ENCODE measurements at places on chromosomes 5 and 9.

GRCh38 chr9:38071470-38072134 is 2.6 kb upstream of the SHB start:
- no peak for DNase-seq

GRCh38 chr9:100714372-100715099 is 136.7 kb downstream of the CAVIN4 start:
- DNase-seq, result no peak

- no peak for DNase-seq
These were observed 904 bp downstream of the GDNF start for GRCh38 chr5:37838933-37839341.

DNA sequence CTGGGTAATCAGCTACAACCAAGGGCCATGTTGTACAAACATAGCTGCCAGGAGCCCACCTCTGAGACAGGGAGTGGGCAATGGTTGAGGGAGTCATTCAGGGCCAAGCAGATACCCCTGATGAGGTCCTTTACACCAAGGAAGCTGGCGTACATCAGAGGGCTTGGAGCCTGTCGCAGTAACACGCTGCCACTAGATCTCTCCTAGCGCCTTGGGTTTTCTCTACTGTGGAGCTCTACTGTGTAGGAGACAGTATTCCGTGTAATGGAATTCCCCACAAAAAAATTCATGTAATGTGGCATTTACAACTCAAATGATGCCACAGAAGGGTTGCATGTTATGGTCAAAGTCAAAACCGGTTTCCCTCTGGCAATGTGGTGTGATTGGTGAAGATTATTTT is 41.4 kb upstream of the CRB2 start:
- DNase-seq, result no peak

GRCh38 chr5:138508958-138509357 is 34.1 kb downstream of the ETF1 start:
- no peak for DNase-seq

- DNase-seq, result no peak
These were observed 244.6 kb downstream of the RAB3C start for GRCh38 chr5:58827463-58827862.

GRCh38 chr5:133396187-133396741 is 216.1 kb downstream of the FSTL4 start:
- no peak for DNase-seq

DNA sequence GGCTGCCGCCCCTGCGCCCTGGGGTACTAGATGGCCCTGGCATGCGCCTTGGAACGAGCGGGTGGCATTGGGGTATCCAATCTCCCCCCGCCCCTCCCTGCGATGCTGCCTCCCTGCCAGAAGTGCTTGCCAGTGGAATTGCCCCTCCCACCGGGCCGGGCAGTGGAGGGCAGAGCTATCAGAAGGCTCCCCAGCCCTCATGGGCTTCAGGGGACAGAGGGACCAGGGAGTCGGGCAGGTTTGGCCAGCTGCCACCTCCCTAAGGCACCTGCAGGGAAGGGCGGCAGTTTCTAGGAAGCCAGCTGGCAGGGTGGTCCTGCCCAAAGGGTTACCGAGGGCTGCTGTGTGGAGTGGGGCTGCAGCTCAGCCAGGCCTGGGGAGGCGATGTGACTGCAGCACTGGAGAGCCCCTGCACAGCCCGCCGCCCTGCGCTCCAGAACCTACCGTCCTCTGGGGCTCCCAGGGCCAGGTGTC is 52.8 kb upstream of the EGFL7 start:
- no peak for DNase-seq

DNA sequence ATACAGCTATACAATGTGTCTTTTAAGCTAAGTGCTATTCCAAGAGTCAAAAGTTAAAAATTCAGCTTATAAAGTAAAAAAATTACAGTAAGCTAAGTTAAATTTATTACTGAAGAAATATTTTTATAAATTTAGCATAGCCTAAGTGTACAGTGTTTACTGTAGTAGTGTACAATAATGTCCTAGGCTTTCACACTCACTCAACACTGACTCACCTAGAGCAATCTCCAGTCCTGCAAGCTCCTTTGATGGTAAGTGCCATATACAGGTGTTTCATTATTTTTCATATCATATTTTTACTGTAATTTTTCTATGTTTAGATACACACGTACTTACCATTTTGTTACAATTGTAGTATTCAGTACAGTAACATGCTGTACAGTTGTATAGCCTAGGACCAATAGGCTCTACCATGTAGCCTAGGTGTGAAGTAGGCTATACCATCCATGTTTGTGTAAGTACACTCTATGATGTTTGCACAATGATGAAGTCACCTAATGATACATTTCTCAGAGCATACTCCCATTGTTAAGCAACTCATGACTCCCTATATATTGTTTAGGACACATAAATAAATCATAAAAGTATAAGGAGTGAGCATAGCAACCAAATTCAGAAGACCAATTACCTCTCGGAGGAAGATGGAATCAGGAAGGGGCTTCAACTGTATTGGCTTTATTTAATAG is 165.1 kb upstream of the SLC30A5 start:
- DNase-seq, result no peak

DNA sequence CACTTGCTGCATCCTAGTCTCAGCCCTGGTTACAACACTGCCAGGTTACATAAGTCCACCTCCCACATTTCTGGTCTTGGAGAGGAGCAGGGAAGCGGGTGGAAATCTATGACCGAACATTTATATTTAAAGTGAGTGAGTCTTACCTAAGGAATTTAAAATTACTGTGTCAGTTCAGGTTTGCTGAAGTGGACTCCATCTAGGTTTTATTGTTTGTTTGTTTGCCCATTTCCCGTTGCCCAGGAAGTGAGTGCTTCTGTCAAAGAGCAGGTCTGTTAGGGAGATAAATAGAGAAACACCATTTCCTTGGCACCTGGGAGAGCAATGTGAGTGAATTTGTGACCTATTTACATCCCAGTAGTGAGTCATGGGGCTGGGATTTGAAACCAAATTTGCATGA is 179.5 kb downstream of the KIF4B start:
- no peak for DNase-seq

DNA sequence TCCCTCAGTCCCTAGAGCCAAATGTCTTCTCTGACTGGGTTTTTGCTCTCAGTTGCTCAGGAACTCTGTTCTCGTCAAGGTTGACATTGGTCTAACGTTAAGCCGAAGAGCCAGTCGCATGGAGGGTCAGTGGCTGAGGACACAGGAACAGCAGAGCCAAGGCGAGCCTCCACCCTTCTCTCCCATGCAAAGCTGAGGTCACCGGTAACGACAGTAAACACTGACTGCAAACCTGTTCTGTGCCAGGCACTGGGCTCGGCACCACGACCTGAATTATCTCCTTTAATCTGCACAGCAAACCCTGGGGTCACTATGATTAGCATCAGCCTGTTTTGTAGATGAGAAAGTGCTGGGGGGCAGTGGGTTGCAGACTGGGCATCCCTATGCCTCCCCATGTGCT is 171.0 kb downstream of the COL23A1 start:
- DNase-seq, result no peak
